ENCODE measurements at places on chromosomes 12 and 14.

DNA sequence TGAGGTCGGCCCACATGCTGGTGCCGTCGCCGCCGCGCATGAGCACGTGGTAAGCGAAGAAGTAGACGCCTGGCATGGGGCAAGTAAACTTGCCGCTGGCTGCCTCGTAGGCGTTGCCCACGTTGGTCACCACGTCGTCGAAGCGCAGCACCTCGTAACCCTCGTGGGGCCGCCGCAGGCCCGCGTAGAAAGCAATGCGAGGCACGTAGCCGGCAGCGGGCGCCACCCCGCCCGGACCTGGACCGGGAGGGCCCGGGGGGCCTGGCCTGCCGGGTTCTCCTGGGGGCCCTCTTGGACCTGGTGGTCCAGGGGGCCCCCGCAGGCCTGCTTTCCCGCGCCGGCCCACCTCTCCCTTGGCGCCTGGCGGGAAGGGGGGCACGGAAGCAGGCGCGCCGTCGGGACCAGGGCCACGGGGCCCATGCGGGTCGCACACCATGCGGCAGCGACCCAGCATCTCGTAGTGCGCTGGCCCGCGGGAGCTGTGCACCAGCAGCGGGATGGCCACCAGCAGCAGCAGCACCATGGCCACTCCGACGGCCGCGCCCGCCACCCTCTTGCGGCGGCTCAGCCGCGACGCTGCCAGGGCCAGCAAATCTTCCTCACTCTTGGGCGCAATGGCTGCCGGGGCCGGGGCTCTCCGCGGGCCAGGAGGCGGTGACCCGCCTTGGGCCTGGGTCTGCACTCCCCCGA lies 888 bp downstream of the C1QL4 start:
- DNase-seq, result no peak

DNA sequence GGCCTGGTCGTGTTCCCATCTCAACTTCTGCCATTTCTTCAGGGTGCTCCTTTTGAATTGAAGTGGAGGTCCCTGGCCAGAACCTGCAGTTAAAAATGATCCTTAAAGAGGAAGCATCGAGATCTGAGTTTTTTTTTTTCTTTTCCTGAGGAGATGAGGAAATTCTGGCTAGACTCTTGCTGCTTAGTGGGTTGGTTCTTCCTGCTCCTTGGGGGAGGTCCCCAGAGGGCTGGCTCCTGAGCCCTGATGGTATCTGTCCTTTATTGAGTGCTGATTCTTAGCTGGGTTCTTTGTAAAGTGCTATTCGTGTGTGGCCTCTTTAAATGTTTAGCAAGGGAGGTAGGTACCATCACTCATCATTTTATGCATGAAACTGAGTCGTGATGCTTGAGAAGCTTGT lies 11.7 kb downstream of the PELI2 start:
- no peak for DNase-seq

- no peak for DNase-seq
Observed at GRCh38 chr12:79108962-79109361, 244.4 kb downstream of the SYT1 start.

GRCh38 chr12:570921-571794 lies 92.1 kb downstream of the NINJ2 start:
- DNase-seq, result no peak

GRCh38 chr12:75854681-75855309 lies 176.8 kb downstream of the PHLDA1 start:
- no peak for DNase-seq

GRCh38 chr12:11813438-11813813 lies 164.0 kb downstream of the ETV6 start:
- DNase-seq, result no peak

DNA sequence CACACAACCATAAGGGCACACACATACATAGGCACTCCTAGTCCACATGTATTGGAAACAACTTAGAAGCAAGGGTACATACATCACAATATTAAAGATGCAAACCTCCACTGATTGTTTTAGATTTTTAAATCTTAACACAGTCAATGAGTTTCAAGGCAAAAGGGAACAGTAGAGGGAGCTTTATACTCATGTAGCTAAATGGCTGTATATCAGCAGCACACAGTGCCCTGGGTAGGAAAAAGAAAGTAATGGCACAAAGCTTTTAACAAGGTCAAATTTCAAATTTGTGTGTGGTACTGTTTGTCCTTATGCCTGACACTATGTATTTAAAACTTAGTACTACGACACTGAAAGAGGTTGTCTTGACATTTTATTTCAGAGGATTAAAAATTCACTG lies 262.0 kb downstream of the MED13L start:
- DNase-seq, result no peak

DNA sequence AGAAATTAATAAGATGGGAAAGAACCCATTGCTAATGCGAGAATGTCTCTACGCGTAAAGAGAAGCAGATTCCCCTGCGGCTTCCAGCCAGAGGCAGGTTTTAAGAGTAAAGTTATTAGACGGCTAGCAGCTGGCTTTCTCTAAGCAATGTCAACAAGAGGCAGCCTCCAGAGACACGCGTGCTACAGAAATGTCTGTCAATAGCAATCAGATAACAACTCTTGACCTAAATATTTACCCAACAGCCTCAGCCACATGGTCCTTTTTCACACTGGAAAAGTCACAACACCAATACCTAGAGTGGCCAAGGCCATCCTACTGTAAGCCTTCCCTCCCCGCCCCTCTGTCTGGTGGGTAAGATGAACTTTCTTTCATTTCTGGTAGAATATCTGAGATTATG lies 146.0 kb upstream of the SFSWAP start:
- DNase-seq, result no peak

DNA sequence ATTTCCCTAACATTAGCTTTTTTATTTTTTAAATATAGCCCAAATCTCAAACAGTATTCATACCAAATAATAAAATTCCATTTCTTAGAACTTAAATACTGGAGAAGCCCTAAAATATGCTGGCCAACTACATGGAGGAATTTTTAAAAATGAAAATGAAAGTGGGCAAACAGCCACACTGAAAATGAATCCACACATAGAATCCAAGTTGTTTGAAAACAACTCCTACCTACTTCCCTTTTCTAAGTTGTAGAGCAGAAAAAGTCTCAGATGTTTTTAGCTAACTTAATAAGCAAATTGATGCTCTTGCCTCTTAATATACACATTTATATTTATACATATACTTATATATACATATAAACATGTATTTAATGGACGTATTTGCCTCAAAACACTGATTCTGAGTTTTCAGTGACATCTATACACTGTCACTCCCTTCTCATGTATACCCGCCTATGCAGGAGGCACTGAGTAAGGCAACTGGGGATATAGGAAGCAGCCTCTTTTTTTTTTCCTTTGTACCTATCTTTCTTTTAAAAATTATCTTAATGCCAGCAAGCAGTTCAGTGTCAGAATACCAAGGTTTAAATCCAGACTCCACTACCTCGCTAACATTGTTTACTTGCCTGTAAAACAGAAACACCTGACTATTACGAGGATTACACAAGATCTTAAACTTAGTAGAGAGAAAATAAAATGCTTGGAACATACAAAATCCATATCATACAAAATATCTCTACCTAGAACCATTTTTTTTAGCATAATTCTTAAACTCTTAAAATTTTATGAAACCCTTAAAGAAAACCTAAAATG lies 13.3 kb downstream of the DICER1 start:
- no peak for DNase-seq
